Daoy (cell line): ENCODE measurements at places on chromosomes 2 and 18. TPM values are rescaled to one million over a fixed set of nuclear protein-coding genes. Genes with fewer than 3 reads are reported as not detected.

- DNase-seq: peak; percentile 81
These were observed 82.1 kb downstream of the TNP1 start for GRCh38 chr2:216777637-216778273.

- DNase-seq: no peak
These were observed 141.3 kb downstream of the MEIS1 start for GRCh38 chr2:66576311-66576560.

DNA sequence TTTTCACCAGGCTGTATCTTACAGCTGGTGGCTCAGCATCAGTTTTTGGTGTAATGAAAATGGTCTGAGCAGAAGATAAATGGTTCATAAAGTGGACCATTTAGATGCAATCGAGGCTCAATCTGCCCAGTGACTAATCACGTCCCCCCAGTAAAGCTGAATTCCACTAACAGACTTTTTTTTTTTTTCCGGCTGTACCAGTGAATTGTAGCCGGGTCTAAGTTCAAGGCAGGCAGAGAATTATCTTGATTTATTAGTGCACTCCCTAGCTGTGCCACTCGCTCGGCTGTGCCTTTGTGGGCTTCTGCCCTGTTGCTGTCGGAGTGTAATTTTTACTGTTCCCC, 215.1 kb upstream of the POU3F3 start:
- no peak for DNase-seq

DNA sequence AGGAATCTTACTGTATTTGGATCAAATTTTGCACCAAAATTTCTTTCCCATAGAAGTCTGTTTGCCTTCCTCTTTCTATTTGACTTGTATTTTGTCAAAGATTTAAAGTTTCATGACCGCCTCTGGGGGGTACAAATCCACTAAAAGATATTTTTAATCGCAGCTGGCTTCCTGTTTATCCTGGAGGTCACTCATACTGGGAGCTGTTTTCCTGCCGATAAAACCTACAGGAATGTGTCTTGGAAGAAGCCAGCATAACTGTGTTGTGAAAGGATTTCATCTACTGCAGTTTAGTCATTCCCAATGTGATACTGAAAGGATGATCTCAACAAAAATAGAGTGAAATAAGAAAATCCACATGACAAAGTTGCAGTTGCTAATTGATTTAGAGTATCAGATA, 184.0 kb downstream of the RIT2 start:
- no peak for DNase-seq

- peak; percentile 76 for DNase-seq
These were observed 24.1 kb downstream of the PLCD4 start for GRCh38 chr2:218631837-218632236.

- DNase-seq: no peak
These were observed 31.3 kb downstream of the CNGA3 start for GRCh38 chr2:98377544-98377943.

- no peak for DNase-seq
These were observed 402.7 kb upstream of the SALL3 start for GRCh38 chr18:78576967-78577366.

DNA sequence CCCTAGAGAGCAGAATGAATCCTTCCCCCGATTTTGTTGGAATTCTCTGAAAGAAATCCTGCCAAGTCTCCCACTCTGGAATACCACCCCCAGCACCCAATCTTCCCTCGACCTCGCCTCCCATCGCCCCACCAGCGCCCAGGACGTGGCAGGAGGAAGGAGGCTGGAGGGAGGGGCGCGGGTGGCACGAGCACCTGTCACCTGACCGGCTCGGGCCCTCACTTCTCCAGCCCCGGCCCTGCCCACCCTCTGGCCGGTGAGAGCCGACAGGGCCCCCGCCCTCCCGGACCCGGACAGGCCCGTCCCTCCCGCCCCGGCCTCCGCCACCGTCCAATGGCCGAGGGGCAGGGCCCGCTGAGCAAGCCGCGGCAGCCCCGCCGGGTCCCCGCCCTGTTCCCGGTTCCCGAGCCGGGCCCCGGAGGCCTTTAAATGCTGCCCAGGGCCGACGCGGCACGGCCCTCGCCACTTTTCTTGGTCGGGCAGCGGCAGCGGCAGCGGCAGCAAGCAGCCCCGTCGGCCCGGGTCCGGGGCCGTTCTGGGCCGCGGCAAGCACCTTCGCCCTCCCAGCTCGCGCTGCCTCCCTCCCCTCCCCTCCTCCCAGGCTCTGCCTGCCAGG, at the start of gene LGALSL:
TSS of gene LGALSL (plus strand) at position 393 of the 616 bp plus-strand sequence. CDS start 384 bp downstream, outside the sequence.
- DNase-seq: peak; percentile 61

DNA sequence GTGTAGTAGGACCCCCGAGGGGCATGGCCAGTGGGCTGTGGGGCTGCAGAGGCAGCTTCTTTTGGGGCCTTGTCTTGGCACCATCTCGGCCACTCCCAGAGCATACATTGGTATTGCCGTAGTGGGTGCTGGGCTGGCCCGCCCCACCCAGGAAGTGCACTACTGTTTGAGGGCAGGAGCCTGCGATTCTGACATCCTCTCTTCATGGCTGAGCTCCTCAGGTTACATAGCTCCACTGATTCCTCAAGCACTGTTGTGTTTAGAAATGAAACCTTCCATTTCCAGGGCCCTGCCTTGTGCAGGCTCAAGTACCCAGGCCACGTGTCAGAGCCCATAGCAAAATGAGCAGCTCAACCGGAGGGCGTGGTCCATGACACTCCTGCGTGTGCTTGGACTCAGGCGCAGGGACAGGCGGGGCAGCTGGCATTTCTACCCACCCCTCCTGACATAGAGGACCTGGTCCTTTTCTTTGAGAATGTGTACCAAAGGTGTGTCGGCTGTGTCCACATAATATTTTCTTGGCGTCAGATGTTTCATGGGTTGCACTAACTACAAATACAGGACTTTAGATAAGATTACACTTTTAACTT, 67.9 kb downstream of the DGKD start:
- peak; percentile 61 for DNase-seq

DNA sequence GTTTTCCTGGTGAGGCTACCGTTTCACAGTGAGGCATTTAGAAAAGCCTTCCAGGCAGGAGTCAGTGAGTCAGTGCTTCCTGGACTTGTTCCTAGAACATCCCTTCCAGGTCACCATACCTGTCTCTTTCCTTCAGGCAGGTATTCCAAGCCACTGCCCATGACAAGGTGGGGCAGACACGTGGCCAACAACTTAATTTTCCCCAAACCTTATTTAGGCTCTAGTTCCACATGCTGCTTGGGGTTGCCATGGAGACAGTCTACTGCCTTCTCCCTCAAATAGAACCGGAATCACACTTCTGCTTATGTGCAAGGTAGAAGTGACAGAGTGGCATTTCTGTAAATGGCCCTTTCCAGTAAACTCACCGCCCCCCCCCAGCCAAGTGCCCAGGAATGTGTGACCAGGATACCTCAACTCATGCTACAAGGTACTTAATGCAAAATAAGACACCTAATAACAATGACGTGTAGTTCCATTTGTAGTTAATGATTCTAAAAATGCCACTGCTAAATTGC, 258.3 kb downstream of the PRKCE start:
- no peak for DNase-seq

DNA sequence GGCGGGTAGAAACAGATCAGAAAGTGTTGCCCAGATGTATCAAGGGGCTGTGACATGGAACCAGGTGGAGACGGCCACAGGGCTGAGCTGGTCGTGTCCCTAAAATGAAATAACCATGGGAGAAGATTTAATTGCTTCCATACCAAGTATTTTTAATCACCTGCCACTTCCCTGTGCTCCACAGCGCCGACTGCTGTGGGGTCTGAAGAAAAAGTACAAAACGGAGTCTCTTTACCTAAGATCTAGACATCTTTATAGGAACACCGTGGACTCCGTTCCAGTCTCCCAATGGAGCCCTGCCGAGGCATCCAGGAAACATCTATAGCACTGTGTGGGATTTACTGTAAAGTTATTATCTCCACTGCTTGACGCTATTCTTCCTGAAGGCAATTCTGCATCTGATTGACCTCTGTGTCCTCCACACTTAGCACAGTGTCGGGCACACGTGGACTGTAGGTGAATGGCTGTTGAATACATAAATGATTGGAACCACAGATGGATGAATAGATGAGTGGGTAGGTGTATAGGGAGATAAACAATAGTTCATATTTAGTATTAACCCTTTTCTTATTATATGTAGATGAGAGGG, 21.6 kb upstream of the GYPC start:
- peak; percentile 23 for DNase-seq

Gene GREB1
- total RNA-seq: 0.91 and 11.3 TPM in 2 replicates

Gene SP110
- total RNA-seq: 11.5 and 15.4 TPM in 2 replicates

Gene CD8A
- total RNA-seq: not detected in 2 replicates

Gene CFAP221
- total RNA-seq: 0.29 and 2.0 TPM in 2 replicates
